ENCODE measurements at places on chromosomes 4 and X. TPM values are rescaled to one million over a fixed set of nuclear protein-coding genes. Genes with fewer than 3 reads are reported as not detected.

Gene PSAPL1
- total RNA-seq = not detected

Gene SYP
- 0.67 TPM for total RNA-seq

Gene BTK
- total RNA-seq = 22.6 TPM

Gene PRDM5
- 4.0 TPM for total RNA-seq

Gene DCHS2
- total RNA-seq = 0.09 TPM

Gene NEK1
- 4.0 TPM for total RNA-seq

Gene CXCL8
- total RNA-seq = 1.5 TPM
